ENCODE measurements at places on chromosomes 2 and 18.
A peak's percentile ranks its signal among the peaks of the same experiment; 100 is the strongest.

GRCh38 chr2:191566344-191566743, 111.6 kb upstream of the NABP1 start:
- peak; percentile 75 for DNase-seq

DNA sequence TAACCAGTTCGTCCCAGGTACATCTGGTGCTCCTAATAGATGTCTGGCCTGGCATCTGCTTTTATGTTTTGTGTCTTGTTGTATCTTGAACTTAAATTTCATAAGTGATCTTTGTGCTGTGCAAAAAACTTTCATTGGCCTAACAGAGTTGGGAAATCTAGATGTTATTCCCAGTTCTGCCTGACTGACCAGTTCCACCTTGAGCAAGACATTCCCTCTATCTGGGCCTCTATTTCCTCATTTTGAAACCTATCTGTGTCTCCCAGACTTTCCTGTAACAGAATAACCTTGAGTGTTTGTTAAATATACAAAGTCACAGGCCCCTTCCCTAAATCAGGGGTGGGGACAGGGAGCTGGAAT, 90.5 kb upstream of the MSH2 start:
- no peak for DNase-seq

- no peak for DNase-seq
Observed at GRCh38 chr2:113162173-113162572, 11.6 kb upstream of the PSD4 start.

- no peak for DNase-seq
Observed at GRCh38 chr2:226073496-226074160, 674.1 kb downstream of the NYAP2 start.

Measured in activated CD4-positive, alpha-beta T cell treated with anti-CD3 and anti-CD28 coated beads, Interleukin-2, Interleukin-6, amounts not matched to agents 100 ng/mL and 50 ng/mL, durations not matched to agents 16 hours and 8 hours (primary cell).